ENCODE measurements at places on chromosomes 7 and 10.

- no peak for DNase-seq
Measured at GRCh38 chr10:74799721-74800221, 26.6 kb upstream of the KAT6B start.

DNA sequence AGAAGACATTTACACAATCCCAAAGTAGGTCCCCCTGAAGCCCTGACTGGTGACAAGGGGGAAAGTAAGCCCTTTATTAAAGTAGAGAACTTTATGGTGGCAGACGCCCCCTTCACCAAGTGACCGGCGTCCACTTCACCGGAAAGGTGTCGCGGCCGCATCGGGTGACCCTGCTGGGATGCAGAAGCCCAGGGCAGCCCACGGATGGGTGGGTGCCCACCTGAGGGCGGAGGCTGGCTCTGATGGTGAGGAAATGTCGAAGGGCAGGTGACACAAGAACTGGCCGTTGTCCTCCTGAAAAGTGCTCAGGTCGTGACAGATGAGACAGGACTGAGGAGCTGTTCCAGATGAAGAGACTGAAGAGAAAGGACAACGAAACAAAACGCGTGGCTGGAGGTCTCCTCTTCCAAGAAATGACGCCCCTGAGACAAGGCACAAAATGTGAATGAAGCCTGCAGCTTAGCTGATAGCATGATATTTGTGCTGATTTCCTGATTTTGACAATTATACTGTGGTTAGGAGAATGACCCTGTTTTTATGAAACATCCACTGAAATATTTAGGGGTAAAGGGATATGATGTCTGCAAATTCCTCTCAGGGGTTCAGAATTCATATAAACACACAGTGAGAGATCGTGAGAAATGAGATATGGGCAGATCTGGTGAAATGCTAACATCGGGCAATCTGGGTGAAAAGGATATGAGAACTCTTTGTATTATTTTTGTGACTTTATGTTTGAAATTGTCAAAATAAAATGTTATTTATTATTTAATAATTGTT is 123.9 kb downstream of the PRKAG2 start:
- DNase-seq: no peak

DNA sequence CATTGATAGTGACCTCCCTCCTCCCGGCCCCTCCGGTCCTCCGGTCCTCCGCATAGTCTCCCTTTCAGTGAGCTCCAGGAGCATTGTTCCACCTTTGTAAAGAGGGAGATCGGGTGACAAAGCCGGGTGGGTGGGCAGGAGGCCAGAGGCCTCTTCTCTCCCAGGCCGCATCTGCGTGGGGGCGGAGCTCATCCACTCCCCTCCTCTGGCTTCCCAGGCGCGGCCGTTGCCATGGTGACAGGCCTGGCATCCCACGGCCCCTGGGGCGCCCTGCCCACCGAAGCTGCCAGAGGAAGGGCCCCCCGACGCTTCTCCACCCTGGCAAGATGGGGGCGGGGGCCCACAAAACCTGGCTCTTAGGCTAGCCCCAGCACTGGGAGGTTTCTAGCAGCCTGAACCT is 4.4 kb upstream of the FZD9 start:
- DNase-seq: no peak

DNA sequence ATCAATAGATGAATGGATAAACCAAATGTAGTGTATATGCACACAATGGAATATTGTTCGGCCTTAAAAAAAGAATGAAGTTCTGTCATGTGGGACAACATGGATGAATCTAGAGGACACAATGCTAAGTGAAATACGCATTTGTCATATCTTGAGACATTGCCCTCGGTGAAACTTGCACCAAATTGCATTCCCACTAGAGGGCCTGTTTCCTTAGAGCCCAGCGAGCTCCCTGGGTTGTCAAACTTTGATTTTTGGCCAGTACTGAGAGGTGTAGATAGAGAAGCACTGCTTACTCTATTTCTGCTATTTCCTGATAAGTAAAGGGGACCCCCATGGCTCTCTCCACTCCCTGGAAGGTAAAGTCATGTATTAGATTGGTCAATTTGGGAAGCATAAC is 157.1 kb downstream of the GPAM start:
- no peak for DNase-seq

- no peak for DNase-seq
Measured at GRCh38 chr7:66211429-66211828, 6.3 kb downstream of the TPST1 start.

DNA sequence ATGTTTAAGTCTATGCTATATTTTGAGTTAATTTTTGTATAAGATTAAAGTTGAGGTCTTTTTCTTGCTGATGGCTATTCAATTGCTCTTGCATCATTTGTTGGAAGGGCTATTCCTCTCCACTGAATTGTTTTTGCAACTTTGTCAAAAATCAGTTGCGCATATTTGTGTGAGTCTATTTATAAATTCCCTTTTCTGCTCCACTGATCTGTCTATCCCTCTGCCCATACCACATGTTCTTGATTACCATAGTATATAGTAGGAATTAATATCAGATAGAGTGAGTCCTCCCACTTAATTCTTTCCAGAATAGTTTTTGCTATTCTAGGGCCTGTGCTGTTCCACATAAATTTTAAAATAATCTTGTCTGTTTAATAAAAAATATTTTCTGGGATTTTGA is 152.4 kb upstream of the ADCY1 start:
- DNase-seq: no peak

Measured in activated CD4-positive, CD25-positive, alpha-beta regulatory T cell (primary cell).